GM10248 (cell line): ENCODE measurements at places on chromosomes 2 and 18.

DNA sequence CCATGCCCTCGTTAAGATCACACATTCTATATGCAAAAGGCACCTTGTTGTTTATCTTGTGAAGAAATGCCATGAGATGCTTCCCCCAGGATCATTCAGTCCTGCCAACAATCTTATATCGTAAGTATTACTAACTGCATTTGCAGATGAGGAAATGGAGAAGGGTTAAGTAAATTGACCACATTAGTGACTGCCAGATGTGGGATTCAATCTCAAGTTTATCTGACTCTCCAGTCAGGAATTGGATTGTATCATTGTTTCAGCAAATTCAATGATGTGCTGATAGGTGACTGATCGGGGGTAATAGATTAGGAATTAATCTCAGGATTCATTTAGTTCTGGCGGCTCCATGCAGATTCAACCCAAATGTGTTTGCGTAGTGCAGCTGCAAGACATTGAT is 106.2 kb downstream of the CNTNAP5 start:
- DNase-seq, result no peak

DNA sequence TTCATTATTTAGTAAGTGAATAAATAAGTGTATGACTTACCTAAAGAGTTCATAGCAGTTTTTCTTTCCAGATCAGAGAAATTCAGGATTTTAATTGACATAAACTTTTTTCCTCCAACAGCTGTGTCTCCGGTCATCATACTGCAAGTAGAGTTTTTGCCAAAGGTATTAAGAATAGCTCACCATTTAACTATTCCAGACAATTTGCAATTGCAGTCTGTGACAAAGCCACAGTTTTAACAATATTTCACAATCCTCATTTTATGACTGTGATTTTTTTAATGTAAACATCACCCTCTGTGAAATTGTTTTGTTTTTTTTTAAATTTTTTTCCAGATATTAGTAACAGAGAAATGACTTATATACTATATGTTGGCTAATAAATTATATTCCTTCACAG is 199.1 kb downstream of the TRIB2 start:
- DNase-seq, result no peak

DNA sequence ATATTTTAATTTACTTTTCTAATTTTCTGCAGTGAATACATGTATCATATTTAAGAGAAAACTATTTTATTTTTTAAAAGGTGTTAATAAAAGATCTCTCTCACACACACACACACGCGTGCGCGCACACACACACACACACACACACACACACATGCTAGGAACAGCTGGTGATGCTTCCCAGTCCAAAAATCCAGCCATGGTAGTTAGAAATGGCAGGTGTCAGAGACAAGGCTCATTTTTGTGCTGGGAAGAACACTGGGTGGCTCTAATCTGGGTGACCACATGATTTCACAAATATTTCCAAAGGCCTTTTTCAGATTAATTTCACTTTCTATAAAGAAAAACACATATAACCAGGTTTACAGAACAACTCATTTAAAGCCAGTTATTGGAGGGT is 104.5 kb upstream of the NCK2 start:
- no peak for DNase-seq

GRCh38 chr2:16487686-16488085 is 177.9 kb downstream of the CYRIA start:
- no peak for DNase-seq

DNA sequence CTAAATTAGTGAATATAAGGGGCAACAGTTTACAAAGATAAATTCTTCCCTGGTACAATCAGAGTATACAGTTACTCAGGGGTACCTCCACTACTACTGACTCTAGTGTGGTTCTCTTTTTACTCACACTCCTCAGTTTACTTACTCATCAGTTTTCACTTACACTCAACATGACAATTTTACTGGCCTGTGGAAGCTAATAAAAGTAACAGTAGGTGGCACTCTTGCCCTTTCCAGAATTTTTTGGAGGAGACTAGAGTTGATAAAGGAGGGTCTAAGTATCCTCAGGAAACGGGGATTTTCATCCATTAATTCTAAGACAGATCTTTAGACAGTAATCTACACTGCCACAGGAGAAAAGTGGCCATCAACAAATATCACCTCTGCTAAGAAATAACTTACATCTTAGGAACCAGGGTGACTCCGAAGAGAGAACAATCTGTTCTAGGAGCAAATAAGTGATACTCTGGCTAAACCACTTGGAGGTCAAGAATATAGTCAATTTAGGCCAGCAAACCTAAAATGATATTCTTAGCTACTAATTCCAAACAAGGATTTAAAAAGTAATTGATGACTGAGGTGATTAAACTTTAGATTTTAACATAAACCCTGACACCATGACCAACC is 61.3 kb downstream of the ATL2 start:
- DNase-seq, result peak; percentile 47

DNA sequence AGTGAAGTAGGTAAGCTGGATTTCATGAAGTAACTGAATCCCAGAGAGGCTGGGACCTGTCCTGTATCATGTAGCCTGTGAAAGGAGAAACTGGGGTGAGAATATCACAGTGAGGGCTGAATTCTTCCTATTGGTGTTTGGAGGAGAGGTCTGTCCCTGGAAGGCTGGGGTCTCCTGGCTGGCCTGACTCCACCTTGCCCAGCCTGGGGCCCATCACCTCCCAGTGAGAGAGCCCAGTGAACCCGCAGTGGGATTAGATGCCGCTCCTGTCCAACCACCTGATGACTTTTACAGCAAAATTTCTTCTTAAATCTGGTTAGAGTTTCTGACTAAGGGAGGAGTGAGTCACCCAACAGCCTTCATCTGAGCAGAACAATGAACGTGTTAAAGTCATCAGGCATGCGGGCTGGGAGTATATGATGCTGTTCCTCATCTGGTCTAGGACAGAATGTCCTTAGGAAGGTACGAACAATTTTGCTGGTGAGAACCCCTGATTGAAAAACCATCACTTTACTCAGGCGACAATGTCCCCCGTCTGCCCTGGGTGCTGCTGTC is 152.9 kb downstream of the LPIN1 start:
- DNase-seq, result no peak

- no peak for DNase-seq
These were observed 60.0 kb downstream of the CAPN13 start for GRCh38 chr2:30747206-30747605.

DNA sequence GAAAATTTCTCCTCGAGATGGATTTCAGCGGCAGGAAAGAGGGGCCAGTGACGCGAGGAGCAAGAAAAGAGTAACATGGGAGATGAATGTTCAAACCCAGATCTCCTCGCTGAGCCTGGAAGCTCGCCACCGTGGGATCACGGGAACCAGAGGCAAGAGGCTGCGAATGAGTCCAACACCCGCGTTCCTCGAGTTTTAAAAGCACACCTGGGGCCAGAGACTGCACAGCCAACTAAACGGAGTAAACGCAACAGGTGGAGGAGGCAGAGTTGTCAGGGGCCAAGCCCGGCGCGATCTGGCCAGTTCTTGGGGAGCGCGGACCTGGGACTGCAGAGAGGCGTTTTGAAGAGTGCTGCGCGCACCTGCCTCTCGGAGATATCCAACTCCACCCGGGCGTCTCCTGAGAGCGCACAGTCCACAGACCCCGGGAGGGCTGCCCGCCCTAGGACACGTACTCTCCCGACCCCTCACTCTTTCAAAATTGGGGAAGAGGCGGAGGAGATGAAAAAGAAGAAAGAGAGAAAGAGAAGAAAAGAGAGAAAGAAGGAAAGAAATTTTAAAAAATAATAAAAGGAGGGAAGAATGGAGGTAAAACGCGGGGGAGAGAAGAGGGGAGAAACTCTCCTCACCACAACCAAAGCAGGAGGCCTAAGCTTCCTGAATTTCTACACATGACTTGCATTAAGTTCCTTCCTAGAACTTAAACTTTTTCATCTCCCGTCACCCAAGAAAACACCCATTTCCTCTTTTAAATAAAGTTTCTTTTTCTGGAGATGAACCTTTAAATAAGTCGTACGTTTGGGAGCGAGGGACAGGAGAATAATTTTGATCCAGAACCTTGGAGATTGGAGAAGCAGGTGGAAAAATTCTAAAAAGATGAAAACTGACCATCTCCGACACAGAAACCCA is 5.3 kb upstream of the PAX3 start:
- DNase-seq, result no peak

DNA sequence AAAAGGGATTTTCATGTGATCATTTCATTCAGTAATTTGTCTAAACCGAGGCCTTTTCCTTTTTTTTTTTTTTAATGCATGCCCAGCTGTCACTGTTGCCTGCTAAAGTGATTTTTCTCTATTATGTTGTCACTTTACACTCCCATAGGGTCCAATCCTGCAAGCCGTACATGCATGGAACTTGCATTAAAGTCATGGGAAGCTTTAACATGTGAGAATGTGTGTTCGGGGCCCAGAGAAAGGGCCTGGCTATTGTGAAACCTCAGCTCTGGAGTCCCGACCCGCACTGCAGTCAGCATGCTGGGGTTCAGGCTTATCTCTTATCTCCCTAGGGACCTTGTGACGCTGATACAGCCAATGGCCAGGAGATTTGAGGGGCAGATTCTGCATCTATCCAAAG is 474.6 kb downstream of the SLC4A3 start:
- DNase-seq, result no peak

- DNase-seq, result no peak
These were observed 88.4 kb upstream of the SMAD2 start for GRCh38 chr18:48018851-48019250.

DNA sequence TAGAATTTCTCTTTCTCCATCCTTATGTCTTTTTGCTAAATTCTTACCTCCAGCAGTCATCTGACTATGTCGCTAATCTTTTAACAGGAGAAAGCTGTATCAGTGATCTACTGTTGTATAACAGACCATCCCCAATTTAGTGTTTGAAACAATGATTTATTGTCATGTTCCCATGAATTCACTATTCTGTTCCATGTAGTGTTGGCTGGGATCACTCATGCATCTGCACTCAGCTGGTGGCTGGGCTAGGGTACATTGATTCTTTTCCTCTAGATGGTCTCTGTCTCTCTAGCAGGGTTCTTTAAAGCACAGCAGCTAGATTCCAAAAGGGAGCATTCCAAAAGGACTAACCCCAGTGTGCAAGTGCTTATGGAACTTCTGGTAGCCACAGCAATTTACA is 184.2 kb upstream of the FANCL start:
- no peak for DNase-seq

DNA sequence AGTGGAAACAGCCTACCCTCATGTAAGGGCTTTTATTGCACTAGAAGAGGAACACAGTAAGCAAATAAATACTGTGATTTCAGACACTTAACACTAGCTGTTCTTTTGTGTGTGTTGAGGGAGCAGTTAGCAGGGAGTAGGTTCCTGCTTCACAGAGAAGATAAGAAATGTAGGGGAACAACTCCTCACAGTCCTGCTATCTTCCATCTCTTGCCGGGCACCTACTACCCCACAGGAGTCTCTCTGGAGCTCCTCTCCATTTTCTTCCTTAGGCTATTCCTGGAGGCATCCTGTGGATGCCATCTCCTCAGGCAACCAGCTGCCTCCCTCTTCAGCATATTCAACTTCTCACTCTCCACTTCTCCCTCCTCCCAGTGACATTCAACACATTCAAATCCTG is 145.0 kb downstream of the SRBD1 start:
- DNase-seq, result no peak

DNA sequence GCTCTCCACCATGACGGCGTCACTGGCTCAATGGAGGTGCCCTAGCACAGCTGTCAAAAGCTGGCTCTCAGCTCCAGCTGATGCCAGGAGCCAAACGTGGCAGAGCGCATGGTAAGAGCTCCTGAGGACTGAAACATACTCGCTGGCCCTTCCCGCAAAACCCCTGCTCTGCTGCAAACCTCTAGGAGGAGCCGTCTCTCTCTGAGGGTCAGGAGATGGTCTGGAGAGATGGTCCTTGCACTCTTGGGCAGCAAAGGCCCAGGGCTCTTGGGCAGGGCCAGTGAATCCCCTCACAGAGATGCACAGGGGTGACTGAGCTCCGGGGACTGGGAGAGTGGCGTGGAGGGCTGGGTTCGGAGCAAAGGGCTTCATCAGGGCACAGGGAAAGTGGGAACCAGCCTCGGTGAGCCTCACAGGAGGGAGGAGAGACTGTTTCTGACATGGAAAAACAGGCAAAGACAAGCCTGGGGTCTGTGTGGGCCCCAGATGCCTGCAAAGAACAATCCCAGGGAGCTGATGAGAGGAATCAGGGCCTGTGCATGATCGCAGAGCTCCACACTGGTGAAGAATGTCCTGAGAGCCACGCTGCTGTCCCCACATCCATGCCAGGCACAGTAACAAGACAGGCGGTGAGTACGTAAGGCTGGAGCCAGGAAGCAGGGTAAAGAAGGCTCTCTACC is 17.2 kb downstream of the SNORC start:
- DNase-seq, result no peak

- no peak for DNase-seq
These were observed 33.9 kb downstream of the MAP3K20 start for GRCh38 chr2:173109253-173110188.

- no peak for DNase-seq
These were observed 242.3 kb upstream of the NCKAP5 start for GRCh38 chr2:133810559-133810958.

DNA sequence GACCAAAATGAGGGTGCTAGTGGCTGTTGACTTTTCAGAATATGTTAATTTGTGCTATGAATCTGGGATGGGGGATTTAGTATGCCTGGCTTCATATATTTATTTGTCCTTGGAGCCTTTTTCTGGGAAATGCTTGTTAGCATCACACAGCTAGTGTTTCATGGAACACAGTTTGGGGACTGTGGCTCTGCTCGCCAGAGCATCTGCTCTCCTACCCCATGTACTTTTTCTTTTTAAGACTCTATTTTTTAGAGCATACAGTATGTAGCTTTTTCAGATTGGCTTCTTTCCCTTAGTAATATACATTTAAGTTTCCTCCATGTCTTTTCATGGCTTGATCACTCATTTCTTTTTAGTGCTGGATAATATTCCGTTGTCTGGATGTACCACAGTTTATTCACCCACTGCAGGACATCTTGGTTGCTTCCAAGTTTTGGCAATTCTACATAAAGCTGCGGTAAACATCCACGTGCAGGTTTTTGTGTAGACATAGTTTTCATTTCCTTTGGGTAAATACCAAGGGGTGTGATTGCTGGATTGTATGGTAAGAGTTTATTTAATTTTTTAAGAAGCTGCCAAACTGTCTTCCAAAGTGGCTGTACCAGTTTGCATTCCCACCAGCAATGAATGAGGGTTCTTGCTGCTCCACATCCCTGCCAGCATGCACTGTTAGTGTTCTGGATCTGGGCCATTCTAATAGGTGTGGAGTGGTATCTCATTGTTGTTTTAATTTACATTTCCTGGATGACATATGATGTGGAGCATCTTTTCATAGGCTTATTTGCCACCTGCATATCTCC is 44.1 kb downstream of the EFR3B start:
- DNase-seq, result no peak
